ENCODE measurements at places on chromosomes 16 and 17.

- no peak for DNase-seq
Observed at GRCh38 chr16:55040366-55041086, 109.9 kb downstream of the IRX5 start.

GRCh38 chr17:15651583-15652110 lies 32.1 kb upstream of the FBXW10B start:
- DNase-seq, result peak; percentile 91

DNA sequence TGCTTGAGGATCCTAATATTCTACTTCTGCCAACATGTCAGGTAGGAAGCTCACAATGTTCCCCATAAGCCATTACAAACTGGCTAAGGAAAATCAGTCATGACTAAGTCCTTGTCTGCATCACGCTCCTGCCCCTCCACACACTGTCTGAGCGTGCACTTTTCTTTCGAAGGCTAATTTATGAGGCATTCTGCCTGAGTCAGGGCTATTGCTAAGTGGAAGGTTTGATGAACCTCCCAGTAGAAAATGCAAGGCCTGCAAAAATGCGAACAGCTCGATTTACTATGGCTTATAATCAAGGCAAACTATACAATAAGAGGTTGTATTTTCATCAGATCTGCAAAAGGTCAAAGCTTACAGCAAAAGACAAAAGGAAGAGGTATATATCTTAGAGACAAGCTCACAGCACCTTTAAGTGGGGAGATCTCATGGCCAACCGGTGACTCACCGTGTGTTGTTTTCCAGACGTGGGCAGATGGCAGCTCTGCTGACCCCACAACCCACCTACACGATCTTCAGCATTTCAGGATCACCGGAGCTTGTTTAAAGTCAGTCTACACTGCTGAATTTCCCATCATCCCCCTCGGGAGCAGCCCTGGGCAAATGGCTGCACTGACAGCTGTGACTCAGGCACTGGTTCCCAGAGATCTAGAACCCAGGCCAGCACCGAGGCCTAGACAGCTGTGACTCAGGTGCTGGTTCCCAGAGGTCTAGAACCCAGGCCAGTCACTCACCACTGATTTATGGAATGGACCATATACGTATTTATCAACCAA lies 26.1 kb downstream of the MEAK7 start:
- no peak for DNase-seq

DNA sequence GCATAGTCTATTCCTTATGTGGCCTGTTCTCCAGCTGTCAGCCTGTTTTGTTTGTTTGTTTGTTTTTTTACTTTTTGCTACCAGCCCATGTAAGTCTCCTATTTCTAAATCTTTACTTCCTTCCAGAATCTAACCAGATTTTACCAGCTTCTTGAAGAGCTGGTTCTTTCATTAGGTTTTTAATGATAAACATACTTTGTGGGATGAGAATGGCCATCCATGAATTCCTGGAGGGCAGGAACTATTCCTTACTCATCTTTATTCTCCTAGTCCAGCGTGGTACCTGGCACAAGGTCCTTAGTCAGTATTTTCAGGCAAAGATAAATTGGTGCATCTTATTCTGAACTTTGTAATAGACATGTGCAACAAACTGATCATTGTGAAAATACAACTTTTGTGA lies 17.3 kb downstream of the RSPRY1 start:
- no peak for DNase-seq

DNA sequence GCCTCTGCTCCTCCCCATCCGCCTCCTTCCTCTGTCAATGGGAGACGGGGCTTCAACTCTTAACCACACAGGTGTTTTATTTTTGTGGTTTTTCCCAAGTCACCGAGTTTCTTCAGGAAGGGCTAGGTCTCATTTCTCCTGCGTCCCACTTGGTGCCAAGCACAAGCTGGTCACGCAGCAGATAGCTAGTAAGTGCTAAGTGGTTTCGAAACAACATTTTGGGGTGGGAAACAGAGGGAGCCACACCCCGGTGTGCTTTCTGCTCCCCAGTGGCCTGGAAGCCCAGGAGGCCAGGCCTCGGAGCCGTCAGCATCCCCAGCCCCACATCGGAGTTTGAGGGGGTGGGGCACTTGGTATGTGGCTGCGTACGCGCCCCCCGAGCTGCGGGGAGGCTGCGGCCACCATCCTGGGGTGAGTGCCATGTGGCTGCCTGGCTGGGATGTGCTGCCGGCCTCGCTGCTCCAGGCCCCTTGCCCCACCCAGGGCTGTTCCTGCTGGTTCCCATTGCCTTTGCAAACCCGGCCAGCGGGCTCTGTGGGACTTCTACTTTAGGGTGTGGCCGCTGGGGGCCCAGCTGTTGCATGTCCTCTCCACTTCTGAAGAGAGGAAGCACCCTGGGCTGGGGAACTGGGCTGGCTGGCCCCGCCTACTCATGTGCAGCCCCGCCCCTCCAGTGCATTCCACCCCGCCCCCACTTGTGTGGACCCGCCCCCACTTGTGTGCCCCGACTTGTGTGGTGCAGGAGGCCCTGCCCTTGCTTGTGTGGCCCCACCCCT lies 55.6 kb downstream of the BAIAP2 start:
- no peak for DNase-seq

- no peak for DNase-seq
Observed at GRCh38 chr16:26668026-26668425, 398.7 kb upstream of the C16orf82 start.

GRCh38 chr16:58110571-58111301 lies 18.4 kb downstream of the CFAP20 start:
- no peak for DNase-seq

- DNase-seq, result no peak
Observed at GRCh38 chr16:878072-878784, 77.7 kb upstream of the GNG13 start.

DNA sequence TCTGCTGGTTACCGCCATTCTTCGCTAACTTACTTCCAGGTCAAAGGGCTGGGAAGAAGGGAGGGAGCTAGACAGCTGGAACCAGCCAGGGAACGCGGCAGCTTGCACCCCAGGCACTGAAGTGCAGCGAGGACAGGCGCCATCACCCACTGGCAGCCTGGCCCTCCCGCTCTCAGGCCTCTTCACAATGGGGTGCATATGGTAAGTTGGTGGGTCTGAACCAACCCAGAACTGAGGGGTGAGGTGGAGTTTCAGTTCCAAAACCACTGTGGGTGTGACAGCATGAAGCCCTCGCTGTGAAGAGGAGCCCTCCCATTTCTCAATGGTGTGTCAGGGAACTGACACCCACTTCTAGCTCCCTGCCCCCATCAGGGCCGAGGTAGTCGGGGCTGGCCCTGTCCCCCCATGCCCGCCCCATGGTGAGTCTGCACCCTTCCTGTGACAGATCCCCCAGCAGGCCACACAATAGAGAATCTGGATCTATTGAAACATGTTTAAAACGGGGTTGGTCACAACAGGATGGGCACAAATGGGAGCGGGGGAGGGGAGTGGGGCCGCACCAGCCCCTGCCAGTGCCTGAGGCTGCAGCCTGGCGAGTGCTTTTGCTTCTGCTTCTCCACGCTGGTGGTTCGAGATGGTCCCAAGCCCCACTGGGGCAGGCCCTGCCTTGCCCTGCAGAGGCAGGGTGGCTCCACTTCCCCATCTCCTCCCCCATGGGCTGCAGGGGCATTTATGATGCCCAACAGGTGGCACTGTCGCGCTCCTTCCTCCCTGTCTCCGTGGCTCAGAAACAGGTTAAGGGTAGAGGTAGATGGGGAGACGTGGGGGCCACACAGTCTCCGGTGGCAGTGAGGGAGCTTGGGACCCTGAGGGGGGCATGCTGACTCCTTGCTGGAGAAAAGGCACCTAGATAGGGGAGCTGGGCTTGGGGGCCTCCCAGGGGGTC lies 2.3 kb downstream of the LIMD2 start:
- DNase-seq, result no peak

GRCh38 chr17:17874478-17874877 lies 37.7 kb upstream of the SREBF1 start:
- no peak for DNase-seq

- DNase-seq, result no peak
Observed at GRCh38 chr17:80099291-80100034, 1.9 kb upstream of the GAA start.

- peak; percentile 19 for DNase-seq
Observed at GRCh38 chr17:57422574-57423164, 166.3 kb downstream of the MSI2 start.

DNA sequence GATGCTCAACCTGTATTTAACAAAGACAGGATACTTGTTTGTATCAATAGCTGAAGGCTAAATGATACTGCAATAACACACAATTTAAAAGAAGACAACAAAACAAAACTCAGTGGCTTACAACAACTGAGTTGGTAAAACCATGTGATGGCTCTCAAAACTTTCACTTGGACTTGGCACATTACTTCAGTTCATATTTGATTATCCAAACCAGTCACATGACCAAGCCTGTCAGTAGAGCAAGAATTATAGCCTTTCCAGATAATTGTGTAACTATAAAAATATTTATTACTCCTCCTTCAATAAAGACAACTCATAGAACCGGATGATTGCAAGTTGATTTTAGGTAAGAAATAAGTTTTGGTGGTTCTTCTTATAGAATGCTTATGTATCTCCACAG lies 56.8 kb downstream of the NQO1 start:
- no peak for DNase-seq

Data from AG04449 (cell line).